ENCODE measurements at places on chromosomes 6 and 20.

GRCh38 chr20:44485078-44485829 is 9.6 kb downstream of the TTPAL start:
- no peak for DNase-seq

GRCh38 chr6:111487661-111488060 is 4.6 kb upstream of the REV3L start:
- peak; percentile 62 for DNase-seq

DNA sequence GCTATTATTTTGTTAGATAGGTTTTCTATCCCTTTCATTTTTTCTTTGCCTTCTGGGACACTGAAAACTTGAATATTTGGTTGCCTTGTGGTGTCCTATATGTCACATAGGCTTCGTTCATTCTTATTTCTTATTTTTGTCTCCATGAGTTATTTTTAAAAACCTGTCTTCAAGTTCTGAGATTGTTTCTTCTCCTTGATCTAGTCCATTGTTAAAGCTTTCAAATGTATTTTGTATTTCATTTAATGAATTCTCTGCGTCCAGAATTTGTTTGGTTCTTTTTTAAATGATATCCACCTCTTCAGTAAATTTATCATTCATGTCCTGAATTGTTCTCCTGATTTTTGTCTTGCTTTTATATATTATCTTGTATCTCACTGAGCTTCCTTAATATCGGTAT is 243.2 kb upstream of the BMP2 start:
- DNase-seq, result no peak

GRCh38 chr6:56753811-56754210 is 111.1 kb upstream of the DST start:
- no peak for DNase-seq

GRCh38 chr20:14569641-14570040 is 232.2 kb upstream of the FLRT3 start:
- DNase-seq, result no peak

DNA sequence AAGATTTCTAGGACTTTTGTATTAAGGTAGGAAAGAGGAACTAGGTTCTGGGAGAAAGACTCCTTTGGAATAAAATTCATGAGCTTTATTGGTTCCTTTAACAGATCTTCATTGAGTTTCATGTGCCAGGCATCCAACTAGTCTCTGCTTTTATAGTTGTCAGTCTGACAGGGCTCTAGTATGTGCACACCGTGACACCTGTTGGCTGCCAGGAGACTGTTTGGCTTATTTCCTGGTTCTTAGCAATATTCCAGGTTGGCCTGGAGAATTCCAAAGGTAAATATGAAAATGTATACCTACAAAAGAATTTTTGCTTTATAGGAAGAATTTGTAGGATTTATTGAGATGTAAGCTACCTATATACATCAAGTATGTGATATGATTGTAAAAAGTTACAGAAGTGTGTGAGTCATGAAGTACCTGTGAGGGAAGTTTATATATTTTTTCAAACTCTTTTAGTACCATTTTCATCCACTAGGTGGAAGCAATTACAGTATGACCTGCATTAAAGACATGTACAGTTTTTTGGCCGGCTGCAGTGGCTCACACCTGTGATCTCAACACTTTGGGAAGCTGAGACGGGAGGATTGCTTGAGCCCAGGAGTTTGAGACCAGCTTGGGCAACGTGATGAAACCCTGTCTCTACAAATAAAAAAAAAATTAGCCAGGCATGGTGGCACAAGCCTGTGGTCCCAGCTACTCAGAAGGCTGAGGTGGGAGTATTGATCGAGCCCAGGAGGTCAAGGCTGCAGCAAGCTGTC is 35.2 kb downstream of the NDUFAF5 start:
- DNase-seq, result peak; percentile 52

DNA sequence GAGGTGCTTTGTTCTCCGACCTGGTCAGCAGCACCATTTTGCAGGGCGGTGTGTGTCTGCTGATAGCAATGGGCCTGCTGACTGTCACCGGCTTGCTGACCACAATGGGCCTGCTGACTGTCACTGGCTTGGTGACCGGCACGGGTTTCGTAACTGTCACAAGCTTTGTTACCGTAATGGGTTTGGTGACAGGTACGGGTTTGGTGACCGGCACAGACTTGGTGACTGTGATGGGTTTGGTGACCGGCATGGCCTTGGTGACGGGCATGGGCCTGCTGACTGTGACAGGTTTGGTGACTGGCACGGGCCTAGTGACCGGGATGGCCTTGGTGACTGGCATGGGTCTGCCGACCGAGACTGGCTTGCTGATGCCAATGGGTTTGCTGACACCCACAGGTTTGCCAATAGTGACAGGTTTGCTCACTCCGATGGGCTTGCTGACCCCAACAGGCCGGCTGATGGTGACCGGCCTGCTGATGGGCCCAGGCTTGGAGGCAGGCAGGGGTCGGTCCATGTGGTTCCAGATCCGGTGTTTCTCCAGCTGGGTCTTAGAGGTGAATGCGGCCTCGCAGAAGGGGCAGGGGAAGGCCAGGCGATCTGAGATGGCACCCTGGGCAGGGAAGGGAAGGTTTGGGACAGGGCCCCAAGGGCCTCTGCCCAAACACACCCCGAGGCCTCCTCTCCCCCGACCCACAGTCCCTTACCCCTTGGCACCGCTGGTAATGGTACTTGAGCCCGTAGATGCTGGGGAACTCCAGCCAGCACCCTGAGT is 3.4 kb downstream of the ZNF512B start:
- no peak for DNase-seq

- peak; percentile 96 for DNase-seq
Observed at GRCh38 chr6:5190507-5190906, 70.2 kb downstream of the LYRM4 start.

- DNase-seq, result no peak
Observed at GRCh38 chr20:9011121-9011520, 57.8 kb upstream of the PLCB4 start.

DNA sequence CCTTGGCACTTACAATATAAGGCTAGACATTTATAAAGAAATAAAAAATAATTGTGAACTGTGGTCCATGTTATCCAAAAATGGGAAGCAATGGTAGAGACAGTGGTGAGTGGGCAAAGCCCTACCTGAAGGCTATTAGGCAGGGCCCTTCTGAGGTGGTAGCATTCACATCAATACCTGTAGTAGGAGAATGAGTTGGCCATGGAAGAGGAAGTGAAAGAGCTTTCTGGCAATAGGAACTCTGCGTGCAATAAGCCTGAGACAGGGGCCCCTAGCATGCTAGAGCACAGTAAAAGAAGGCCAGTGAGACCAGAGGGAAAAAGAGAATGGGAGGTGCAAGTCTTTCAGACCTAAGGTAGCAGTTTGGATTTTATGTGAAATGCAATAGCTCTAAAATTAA is 754.5 kb downstream of the PTPRT start:
- DNase-seq, result no peak

DNA sequence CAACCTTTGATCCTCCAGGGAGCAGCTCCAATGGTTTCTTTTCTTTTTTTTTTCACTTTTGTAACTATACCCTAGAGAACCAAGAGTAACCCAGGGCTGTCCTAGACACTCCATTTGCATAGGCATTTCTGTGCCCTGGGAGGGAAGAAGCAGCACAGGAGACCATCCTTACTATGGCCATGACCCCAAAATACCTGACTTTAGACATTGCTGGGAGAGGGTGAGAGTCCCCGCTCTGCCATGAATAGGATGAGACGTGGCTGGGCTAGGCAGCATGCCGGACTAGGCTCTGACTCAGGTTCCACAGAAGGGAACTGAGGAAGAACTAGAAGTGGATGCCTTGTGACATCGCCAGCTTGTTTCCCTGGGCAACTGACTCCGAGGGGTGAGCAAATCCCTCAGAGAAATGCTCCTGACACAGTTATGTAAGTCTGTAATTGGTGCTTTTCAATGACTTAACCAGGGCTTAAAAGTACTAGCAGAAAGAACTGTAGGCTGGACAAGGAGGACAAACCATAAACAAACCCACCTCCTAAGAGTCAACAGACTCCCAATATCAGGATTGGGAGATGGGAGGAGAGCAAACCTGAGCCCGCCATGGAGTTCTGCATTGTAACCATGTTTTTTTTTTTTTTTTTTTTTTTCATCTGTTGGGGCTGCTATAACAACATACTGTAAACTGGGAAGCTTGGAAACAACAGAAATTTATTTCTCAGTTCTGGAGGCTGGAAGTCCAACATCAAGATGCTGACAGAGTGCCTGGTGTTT is 910 bp upstream of the ADTRP start:
- DNase-seq, result no peak

DNA sequence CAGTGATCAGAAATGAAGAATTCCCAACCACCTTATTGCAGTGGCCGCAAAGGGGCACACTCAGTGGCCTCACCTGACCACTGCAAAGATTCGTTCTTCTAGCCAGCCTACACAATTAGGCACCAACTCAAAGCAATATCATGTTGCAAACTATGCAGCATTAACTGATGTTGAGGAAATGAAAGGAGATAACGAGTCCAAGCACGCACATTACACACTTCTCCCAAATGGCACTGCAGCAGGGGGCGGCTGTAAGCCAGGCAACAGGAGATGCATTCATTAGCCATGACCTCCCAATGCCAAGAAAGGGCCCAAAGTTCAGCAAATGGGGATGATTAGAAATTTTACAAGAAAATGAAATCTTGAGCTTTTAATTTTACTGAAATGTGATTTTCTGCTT is 39.3 kb downstream of the ATXN1 start:
- DNase-seq, result no peak

- no peak for DNase-seq
Observed at GRCh38 chr6:139361211-139361610, 13.2 kb downstream of the CITED2 start.

GRCh38 chr6:90256698-90257485 is 39.8 kb downstream of the BACH2 start:
- peak; percentile 85 for DNase-seq

DNA sequence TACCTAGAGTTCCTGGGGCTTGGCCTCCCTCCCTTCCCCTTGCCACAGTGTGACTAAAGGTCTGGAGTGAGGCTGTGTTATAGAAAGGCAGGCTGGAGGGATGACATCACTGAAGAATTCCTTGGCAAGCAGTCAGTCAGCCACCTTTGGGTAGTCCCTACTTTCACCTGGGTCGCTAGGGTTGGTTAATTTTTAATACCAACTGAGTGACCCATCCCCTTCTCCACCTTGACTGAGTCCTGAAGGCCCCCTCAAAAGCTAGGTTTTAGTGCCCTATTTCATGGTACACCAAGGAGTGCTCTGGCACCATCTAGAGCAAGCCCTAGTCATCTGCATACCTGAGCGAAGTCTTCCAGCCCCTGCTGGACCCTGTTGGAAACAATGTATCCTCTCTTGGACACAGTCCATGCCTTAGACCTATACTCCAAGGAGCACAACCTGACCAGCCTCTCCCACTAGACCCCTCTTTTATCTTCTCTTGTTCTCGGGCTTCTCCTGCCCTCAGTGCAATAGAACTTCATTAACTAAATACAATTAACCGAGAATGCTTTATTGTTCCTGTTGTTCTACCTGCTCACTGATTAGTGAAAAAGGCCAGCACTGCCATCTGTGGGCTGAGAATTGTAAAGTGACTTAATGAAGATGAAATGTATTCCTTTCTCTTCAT is 44.6 kb downstream of the RIN2 start:
- peak; percentile 31 for DNase-seq

GRCh38 chr6:111685526-111685925 is 79.8 kb upstream of the TRAF3IP2 start:
- DNase-seq, result no peak

GRCh38 chr20:13396826-13397225 is 175.8 kb downstream of the ISM1 start:
- no peak for DNase-seq

DNA sequence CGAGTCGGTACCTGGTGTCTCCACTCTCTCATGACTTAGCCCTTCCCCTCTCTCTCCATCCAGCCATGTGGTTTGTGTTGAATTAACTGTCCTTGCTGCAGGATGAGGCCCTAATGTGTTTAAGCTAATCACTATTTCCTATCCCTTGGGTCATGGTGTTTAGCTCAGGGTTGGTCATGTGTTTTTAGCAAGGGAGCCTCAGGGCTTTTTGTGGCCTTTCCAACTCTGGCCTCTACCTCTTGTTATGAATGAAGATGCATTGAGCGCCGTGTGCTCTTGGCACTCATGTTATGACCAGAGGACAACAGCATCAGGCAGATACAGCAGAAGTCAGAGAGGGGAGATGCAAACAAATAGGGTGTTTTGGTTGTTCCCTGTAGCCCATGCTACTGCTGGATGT is 674.2 kb upstream of the FLRT3 start:
- no peak for DNase-seq

DNA sequence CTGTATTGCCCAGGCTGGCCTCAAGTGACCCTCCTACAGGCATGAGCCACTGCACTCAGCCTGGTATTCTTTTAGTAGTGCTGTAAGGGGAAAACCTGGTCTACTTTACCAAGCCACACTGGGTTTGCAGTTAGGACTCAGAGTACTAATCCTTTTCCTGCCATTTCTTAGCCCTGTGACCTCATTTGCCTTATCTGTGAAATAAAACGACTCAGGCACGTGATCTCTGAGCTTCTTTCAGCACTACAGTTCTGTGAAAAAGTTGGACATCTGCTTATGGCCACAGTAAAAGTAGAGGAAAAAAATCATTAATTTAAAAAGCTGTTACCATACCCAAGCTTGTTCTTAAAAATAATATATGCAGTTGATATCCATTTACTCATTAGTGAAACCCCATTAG is 1007.5 kb downstream of the KIF16B start:
- DNase-seq, result no peak

GRCh38 chr20:59787538-59787890 is 145.9 kb downstream of the SYCP2 start:
- DNase-seq, result no peak

DNA sequence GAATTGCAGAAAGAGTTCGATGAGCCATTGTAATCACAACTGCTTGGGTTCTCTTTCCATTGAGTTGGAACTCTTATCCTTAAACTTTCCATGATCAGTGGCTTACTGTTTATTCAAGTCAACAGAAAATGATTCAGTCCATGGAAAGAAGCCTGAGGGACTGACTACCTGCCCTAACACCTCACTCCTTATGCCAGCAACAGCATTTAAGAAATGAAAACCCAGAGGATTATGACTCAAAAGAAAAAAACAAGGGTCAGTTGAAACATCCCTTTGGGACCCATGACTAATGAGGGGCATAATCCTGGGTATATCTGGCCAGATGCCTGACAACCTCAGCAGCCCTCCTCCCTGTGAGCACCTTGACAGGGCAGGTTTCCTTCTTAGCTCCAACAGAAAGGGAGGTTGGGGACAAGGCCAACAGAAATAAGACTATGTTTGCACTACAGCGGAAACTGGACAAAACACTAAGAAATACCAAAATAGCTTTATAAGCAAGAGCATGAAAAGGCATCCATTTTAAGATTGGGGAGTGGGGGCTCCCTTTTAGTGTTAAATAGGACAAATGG is 106.7 kb downstream of the MAP3K5 start:
- peak; percentile 4 for DNase-seq

All from EL (cell line).